B cell (primary cell): ENCODE measurements at places on chromosomes 1 and 21.

- peak; percentile 71 for DNase-seq
These were observed 2.2 kb upstream of the ARHGAP30 start for GRCh38 chr1:161071886-161072371.

DNA sequence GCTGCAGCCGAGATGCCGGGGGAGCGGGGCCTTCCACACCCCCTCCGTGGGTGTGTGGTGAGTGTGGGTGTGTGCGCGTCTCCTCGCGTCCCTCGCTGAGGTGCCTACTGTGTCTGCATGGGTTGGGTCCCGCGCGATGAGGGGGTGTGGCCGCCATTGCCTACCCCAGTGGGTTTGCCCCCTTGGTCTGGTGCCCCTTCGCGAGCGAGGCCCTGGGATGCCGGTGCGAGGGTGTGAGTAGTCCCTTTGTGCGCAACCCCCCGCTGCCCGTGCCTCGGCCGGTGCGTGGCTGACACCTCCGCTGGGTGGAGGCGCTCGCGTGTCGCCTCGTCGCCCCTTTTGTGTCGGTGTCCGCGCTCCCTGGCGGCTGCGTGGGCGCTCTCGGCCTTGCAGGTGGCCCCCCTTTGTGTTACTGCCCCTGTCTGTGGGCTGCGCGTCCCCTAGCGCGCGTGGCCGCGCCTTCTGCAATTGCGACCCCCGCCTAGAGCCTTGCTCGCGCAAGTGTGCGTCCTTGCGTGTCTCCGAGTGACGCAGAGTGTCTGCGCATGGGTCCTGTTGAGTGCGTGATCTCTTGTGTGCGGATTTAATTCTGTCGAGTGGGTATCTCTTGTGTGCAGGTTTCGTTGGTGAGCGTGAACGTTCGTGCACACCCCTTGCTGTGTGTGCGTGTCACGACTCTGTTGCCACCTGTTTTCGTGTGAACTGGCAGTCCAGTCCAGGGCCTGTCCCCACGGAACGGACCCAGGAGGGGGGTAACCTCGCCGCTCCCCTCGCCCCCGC, 553 bp downstream of the TTC3 start:
- peak; percentile 93 for DNase-seq

GRCh38 chr1:209207701-209208286, 375.7 kb upstream of the CAMK1G start:
- no peak for DNase-seq

GRCh38 chr1:89347296-89347695, 16.6 kb upstream of the GBP6 start:
- no peak for DNase-seq

- DNase-seq = no peak
These were observed 23.0 kb upstream of the ABCD3 start for GRCh38 chr1:94395231-94395630.

DNA sequence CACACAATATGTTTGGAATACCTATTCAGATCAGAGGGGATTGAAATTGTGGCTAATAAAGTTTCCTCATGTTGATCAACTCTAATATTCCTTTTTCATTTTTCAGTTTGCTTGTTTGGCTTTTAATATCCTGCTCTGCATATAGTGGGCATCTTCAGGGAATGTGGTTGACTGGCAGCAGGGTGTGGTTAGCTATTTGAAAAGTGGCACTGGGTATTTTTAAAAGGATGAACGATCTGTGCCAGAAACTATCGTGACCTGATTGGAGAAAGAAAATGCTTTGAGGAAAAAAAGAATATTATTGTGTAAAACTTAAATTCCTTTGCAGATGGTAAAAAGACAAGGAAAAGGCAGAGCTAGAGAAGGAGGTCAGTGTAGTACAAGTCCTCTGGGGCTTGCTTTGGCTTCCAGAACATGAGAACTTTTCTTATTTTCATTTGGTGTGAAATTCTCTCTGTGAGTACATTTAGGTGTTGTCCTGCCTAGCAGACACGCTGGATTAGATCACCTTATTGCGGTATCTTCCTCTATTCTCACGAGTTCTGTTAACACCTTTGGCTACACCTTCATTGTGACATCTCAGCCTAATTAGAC, 329.7 kb upstream of the SNX7 start:
- DNase-seq = no peak

GRCh38 chr1:27138368-27138767, 16.6 kb downstream of the SLC9A1 start:
- DNase-seq = no peak

- DNase-seq = no peak
These were observed 12.2 kb downstream of the CELSR2 start for GRCh38 chr1:109261578-109261977.

DNA sequence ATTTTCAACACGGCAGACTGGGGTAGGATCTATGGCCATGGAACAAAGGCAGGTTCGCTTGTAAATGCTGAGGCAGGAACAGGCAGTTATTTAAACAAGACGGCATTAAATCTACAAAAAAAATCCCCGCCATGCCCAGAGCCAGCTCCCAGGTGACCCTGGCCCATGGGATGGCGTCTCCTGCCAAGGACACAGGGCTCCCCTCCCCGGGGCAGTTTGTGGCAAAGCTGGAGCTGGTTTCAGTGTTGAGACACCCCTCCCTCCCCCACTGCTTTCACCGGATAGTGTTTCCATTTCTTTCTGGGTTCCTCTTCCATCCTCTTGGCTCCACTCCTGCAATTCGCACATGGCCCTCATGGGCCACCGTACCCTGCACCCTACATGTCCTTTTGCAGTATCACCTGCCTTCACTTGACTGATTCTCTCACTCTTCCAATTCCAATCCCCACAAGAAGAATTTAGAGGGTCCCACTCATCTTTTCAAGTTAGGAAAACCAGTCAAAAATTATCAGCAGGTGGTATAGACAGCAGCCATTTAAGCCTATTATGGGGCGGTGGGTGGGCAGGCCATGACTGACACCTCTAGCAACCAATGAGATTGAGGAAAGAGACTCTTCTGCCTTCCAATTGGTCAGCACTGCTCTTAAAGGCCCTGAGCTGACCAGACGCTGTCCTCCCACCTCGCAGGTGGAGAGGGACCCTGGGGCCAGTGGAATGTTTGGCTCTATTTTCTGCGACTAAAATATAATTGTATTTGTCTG, 52.0 kb downstream of the OLIG1 start:
- no peak for DNase-seq

DNA sequence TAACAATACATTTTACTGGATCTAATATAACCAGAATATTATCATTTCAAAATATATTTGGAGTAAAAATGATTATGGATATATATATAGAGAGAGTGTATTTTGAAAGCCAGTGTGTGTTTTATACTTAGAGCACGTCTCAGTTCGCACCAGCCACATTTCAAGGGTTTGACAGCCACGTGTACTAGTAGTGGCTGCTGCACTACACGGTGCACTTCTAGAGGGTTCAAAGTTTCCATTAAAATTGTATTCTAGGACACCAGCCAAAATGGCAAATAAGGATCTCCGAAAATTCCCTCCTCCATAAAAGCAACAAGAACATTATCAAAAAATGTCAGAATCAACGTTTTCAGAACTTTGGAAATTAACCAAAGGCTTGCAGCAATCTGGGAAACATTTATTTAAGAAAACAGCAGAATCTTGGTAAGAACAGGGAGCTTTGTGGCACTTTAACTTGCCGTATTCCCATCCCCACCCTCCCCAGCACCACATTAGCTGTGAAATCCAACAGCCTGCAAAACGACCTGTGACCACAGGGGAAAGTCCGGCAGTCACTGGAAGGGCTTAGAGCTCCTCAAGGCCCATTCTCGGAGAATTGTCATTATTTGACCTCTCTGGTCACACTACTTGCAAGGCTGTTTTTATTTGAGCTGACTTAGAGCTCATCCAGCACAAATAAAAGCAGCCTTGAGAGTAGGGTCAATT, 33.5 kb upstream of the MRPS6 start:
- no peak for DNase-seq

DNA sequence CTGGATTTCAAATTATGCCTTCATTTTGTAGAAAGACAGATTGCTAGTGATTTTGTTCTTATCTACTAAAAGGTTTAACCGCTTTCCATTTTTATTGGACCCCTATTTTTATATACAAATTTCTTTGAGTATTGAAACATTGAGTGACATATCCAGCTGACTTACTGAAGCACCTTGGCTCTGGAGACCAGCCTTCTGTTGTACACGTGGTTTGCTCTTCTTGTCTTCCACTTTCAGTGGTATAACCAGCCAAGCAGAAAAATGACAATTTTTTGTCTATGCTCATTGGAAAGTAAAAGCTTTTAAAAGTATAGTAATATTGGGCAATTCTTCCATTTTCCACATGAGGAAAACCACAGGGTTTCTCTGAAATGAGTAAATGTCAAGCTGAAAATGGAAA, 4.4 kb downstream of the F13B start:
- no peak for DNase-seq

DNA sequence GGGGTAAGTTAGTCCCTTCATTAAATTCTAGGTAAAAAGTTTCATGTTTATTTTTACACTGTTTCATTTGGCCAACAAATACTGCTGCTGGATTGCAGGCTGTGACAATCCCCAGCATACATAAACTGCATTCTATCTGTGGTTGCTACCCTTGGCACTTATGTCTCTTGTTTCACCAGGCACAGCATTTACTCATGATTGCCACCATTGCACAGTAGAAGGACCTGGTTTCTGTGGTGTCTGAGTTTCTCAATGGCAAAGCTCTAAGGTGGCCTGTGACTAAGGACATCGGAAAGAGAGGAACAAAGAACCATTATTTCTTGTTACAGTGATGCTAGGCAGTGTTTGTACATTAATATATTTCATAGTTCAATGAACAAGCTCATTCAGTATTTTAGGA, 878.4 kb upstream of the NEGR1 start:
- DNase-seq = no peak

GRCh38 chr1:31752952-31753475, 11.1 kb downstream of the ADGRB2 start:
- DNase-seq = no peak

DNA sequence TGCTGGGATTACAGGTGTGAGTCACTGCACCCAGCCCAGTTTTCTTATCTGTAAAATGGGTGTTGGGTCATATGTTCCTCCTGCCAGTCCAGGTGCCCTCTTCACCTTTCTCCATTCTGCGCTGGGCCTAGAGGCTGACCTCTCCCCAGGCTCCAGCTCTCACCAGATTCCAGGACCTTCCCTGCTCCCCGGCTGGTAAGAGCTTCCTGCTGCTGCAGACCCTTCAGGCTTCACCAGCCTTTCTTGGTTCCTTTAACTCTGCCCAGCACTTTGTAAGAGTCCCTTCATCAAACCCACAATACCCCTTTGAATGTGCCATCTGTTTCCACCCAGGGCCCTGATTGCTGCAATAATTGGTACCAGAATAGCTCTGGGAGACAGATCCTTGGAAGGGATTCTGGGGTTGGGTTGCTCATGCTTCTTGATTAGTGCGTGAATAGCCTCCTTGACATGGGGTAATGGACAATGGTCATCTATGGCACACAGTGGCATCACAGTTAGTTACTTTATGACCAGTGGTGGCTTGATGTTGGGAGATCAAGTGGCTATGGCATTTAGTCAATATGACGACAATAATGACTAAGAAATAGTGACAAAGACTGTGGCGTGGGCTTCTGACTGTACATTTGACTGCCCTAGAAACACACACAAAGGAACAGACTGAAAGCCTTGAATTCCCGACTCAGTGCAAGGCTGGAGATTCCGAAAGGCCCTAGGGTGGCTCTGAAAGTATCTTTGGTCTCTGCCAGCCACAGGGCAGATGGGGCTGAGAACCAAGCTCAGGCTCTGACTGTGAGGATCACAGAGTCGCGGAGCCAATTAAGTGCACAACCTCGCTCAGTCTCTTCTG, 67.3 kb downstream of the SLC9A1 start:
- no peak for DNase-seq

DNA sequence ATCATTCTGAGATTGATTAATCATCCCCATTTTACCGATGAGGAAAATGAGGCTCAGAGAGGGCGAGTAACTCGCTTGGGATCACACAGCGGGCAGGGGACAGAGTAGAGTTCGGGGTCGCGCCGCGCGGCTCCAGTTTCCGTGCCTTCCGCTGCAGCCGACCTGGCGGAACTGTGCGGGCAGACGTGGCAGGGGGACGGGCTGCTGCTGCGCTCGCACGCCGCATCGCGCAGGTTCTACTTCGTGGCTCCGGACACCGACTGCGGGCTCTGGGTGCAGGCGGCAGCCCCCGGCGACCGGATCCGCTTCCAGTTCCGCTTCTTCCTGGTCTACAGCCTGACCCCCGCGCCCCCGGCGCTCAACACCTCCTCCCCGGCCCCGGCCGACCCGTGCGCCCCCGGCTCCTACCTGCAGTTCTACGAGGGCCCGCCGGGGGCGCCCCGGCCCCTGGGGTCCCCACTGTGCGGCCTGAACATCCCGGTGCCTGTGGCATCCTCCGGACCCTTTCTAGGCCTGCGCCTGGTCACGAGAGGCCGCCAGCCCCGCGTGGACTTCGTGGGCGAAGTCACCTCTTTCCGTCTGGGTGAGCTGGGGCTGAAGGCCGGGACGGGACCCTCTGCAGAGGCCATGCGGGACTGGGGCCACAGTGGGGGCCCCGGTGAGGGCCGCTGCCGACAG, 2.3 kb downstream of the LDLRAD2 start:
- DNase-seq = peak; percentile 64

DNA sequence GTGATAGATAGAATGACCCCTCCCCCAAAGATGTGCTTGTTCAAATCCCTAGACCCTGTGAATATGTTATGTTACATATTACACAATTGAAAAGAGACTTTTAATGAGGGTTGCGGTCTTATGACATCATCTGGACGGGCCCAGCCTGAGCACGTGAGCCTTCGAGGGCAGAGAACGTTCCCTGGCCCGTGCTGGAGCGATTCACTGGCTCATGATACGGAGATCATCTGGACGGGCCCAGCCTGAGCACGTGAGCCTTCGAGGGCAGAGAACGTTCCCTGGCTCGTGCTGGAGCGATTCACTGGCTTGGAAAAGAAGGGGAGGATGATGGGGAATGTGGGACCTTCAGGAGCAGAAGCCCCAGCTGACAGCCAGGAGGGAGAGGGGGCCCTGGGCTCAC, 34.4 kb upstream of the COL18A1 start:
- no peak for DNase-seq

DNA sequence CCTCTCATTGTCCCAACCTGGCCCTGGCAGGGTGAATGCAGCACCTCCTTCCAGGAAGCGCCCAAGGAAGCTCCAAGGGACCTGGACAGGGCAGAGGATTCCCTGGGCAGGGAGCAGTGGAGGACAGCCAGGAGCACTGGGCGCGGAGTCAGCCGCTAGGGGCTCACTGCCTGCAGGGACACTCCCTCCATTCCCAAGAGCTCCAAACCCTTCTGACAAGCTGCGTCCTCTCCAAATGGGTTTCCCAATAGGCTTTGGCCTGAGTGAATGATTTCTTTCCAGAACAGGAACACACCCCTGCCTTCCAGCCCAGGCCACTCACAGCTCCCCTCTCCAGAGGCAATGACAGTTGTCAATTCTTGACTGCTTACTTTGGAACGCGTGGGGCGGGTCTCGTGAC, 128.5 kb upstream of the EDN2 start:
- no peak for DNase-seq

DNA sequence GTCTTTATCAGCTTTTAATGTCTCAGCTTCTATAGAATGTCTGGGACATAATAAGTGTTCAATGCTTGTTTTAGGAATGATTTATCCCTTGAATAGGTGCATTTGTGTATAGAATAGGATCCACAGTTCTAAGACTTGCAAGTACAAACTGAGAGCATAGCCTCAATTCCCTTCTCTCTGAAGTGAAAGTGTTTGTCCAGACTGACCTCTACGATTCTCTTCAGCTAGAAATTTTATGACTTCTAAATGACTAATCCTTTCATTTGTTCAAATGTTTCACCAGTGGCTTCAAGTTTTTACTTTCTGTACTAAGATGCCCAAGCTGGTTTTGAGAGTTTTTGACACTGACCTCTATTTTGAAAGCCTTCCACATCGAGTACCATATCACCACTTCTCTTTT, 608.2 kb upstream of the ADGRL4 start:
- DNase-seq = no peak

- no peak for DNase-seq
These were observed 9.9 kb upstream of the NCF2 start for GRCh38 chr1:183600136-183600535.
